ENCODE measurements at places on chromosomes 6 and 20.

- no peak for DNase-seq
Measured at GRCh38 chr6:161181121-161181520, 92.7 kb downstream of the AGPAT4 start.

DNA sequence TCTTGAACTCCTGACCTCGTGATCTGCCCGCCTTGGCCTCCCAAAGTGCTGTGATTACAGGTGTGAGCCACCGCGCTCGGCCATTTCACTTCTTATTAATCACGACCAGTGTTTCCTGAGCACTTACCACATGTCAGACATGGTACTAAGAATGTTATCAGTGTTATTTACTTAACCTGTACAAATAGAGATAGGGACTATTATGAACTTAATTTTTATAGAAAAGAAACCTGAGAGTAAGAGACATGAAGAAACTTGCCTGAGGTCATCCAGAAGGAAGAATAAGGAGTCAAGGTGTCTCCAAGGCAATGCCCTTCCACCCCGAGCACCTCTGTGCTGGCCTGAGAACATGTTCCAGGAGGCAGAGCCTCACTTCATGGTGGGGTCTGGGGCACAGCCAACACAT, 29.3 kb upstream of the EZR start:
- DNase-seq = no peak

DNA sequence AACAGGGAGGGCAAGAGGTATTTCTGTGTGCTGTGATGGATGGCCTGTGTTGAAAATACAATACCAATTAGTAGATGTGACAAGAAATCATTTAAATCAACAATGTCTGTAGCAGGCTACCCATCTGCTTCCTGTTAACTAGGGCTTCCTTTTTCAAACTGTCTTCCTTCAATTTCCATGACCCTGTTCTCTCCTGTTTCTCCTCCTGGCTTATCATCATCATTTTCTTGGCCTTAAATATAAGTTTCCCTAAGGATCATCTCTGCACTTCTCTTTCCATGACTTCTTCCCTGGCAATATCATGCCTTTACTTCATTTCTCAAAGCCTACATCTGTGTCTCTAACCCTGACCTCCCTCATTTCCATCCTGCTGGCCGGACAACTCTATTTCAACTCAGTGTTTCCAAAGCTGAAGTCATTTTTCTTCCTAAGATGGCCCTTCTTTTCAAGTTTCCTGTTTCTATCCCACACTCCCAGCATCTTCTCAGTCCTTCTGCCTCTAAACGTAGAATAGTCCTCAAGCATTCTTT, 18.2 kb downstream of the ZC2HC1B start:
- DNase-seq = no peak

DNA sequence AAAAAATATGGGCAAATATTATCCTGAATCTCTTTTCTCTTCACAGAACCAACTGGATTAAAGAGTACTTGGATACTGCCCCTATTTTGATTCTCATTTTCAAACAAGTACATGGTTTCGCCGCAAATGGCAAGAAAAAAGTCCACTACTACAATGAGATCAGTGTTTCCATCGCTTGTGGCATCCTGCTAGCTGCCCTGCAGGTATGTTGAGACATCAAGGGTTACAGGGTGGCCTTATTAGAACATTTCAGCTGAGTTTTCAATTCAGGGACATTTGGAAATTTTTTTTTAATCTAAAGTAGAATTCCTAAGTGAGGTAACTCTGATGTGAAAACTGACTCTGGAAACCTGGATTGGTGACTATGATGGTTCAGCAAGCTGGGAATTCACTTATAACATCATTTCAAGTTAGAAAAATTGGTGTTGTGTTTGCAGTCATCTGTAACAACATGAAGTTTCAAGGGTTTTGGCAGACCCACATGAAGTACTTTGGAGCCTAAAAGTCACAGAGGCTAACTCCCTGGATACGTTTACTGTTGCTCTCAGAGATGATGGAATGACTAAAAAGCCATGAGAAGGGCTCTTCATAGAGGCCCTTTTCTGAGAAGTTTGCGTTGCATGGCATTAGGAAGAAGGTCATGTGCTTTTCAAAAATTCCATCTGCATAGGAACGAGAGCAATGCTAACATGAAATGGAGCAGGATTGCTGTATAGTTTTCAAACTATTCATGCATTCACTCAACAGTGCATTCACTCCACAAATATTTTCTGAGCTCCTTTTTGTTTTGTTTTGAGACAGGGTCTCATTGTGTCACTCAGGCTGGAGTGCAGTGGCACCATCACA, 25.5 kb downstream of the IYD start:
- no peak for DNase-seq

DNA sequence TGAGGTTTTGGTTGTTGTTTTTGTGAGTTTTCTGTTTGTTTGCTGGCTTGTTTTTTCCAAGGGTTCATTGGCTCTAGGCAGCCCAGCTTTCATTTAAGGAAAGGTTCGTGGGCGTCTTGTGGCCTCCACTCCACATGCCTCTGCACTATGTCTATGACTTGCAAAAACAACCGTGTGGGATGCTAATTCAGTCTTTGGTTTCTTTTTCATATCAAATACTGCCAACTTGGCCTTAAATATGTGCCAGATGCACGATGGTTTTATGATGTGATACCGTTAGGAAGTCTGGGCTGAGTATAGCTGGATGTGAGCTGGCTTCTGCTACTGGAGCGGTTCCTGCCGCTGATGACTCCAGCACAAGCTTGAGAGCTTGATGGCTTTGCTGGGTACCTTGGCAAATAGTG, 96.3 kb downstream of the BMP2 start:
- DNase-seq = no peak

GRCh38 chr20:64216910-64217309, 38.6 kb upstream of the PCMTD2 start:
- DNase-seq = no peak

DNA sequence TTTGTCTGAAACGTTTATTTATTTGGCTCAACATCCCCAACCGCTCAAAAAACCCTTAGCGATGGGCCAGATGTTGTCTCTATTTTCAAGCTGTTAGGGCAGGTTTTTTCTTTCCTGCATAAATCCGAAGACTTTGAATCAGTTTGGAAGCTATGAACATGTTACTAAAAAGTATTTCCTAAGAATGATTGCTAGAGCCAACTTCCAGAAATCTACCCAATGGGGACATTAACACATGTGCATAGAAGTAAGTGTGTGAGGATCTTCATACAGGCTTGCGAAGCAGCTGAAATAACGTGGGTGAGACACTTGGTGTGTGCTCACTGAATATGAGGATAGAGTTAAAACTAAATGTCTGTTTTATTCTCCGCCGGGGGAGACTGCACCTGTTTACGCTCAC, 106.8 kb downstream of the BCAS1 start:
- DNase-seq = no peak

GRCh38 chr6:115899730-115900282, 160.9 kb downstream of the FRK start:
- DNase-seq = no peak

DNA sequence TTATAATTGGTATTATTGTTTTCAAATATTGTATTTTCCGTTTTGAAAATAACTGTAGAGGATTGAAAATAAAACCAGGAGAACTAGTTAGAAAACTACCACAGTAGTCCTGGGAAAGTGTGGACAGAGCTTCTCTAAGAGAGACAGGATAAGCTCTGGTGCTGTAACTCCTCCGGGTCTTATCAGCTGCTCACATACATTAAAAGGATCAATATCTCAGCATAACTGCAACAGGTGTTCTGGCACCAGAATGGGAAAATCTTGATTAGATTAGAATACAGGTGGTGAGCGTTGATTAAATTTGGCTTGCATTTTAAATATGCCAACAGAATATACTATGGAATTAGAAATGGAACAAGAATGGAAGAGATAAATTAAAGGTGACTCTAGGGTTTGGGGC, 1138.9 kb upstream of the ADGRB3 start:
- DNase-seq = no peak

DNA sequence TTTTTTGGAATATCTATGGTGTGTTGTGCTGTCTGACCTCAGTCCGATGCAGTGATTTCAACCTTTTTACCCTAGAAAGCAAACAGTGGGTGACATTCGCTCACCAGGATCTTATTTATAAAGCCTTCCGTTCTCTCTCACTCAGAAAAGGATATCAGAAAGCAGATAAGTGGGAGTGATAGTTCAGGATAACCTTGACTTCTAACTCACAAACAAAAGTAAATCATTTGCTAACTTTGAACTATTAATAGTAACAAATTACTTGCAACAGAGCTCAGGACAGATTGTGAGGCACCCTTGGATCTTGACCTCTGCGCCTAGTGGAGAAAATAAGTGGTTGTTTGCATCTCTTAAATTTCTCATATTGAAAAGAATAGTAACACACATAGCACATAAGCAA, 637.1 kb upstream of the CITED2 start:
- no peak for DNase-seq

DNA sequence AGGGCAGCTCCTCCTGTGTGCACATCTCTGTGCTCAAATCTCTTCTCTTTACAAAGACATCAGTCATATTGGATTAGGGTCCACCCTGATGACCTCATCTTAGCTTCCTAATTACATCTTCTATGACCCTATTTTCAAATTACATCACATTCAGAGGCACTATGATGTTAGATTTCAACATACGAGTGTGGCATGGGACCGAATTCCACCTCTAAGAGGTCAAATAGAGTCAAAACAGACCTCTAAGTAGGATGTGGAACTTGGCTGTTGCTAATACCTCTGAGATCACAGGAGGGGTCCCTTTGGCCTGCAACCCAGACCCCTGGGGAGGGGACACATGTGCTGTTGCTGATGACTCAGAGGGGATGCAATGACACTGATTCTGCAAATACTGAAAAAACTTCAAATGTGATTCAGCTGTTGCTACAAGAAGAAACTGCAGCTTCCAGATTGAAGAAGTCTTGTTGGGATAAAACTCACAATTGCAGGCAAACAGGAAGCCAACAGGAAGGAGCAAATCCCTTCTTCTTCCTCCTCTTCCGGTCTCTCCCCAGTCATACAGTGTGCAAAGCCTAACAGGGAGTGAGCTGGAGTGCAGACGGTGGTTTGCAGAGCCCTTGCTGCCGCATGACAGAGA, 216.2 kb downstream of the MYLK4 start:
- no peak for DNase-seq

GRCh38 chr6:17662585-17662984, 44.1 kb downstream of the NUP153 start:
- no peak for DNase-seq

GRCh38 chr6:15250187-15251168, 4.6 kb downstream of the JARID2 start:
- no peak for DNase-seq

- DNase-seq = no peak
Measured at GRCh38 chr6:44386929-44387345, 569 bp upstream of the CDC5L start.

GRCh38 chr20:25317351-25318075, 69.6 kb downstream of the PYGB start:
- no peak for DNase-seq

GRCh38 chr6:166611631-166612030, 15.4 kb downstream of the RPS6KA2 start:
- DNase-seq = no peak

DNA sequence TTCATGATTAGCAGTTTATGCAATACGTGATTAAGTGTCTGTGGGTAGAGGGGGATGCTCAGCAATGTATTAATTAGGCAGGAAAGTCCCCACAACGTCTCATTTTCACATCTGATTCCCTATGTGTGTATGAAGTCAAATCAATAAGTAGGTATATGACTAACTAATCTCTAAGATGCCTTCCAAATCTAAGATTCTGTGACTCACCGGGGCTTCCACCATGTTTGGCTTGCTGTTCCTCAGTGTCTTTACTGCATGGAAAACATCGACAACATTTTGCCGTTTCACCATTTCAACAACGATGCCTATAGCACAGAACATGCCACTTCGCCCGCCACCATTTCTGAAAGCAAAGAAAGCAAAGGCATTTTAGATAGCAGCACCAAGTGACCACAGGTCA, 72.0 kb upstream of the THEMIS start:
- DNase-seq = peak; percentile 10

DNA sequence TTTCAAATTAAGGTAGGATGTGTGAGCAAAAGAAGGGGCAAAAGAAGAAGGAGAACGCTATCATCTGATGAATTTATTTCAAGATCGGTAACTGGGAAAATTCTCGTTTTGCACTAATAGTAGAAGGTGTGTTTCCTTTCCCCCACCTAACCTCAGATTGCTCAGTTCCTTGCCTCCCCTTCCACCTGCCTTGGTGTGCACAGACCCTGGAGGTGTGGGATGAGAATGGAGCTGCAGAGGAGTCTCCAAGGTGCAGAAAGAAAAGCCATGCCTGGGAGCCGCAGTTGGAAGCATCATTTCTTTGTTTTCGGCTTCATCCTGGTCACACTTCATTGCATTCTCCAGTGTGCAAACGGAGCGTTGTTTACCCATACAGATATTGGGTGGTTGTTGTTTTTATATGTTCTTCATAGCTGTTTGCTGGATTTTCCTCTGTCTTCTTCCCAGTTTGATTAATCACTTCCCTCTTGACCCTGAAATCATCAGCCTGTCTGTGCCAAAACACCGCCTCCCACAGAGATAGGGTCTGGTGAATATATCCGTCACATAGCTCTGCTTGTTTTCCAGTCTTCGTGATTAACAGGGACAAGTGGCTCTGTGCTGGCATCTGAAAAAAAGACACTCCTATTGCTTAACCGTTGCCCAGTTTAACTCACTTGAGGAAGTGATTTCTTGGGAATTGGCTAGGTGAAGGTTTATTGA, 40.2 kb upstream of the NEDD9 start:
- no peak for DNase-seq

GRCh38 chr6:93389192-93389591, 30.2 kb downstream of the EPHA7 start:
- no peak for DNase-seq

- no peak for DNase-seq
Measured at GRCh38 chr6:118896339-118897136, 2.6 kb downstream of the ASF1A start.

- DNase-seq = no peak
Measured at GRCh38 chr6:56868687-56869086, 86.2 kb upstream of the BEND6 start.

GRCh38 chr6:100353276-100354015, 111.3 kb downstream of the SIM1 start:
- DNase-seq = no peak

- no peak for DNase-seq
Measured at GRCh38 chr20:12068121-12068520, 150.4 kb downstream of the BTBD3 start.

GRCh38 chr20:63705232-63706026, 2.3 kb downstream of the ARFRP1 start:
- DNase-seq = no peak

DNA sequence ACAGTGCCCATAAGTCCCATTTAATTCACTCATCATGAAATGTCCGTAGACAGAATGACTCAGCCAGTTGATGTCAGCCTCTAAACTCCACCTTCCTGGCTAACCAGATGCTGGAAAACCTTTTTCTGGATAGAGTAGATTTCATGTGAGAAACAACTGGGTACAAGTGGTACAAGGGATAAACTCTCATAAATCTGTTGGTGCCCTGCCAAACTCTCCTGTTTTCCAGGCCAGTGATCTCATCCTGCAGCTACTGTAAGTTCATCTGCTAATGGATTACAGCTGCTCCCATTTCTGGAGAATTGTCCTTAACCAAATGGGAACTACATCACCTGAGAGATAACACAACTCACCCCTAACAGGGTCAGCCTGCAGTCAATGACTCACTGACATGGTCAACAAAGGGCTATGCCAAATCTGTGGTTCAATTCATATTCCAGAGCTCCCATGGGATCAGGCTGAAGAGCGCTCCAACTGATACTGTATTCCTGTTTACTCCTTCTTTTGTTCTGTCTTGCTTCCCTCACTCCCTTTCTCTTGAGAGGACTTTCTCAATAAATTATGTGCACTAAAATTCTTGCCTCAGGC, 210.1 kb upstream of the HDDC2 start:
- DNase-seq = no peak

Data from activated CD4-positive, alpha-beta T cell treated with anti-CD3 and anti-CD28 coated beads for 24 hours (primary cell).